ENCODE measurements at places on chromosomes 16 and 17.

- peak; percentile 15 for DNase-seq
Observed at GRCh38 chr17:9645851-9646545, 681 bp downstream of the USP43 start.

- no peak for DNase-seq
Observed at GRCh38 chr16:64919141-64919540, 202.7 kb downstream of the CDH11 start.

- no peak for DNase-seq
Observed at GRCh38 chr16:81415751-81416150, 28.9 kb upstream of the CMIP start.

GRCh38 chr17:353213-353837 lies 718 bp upstream of the RPH3AL start:
- no peak for DNase-seq

DNA sequence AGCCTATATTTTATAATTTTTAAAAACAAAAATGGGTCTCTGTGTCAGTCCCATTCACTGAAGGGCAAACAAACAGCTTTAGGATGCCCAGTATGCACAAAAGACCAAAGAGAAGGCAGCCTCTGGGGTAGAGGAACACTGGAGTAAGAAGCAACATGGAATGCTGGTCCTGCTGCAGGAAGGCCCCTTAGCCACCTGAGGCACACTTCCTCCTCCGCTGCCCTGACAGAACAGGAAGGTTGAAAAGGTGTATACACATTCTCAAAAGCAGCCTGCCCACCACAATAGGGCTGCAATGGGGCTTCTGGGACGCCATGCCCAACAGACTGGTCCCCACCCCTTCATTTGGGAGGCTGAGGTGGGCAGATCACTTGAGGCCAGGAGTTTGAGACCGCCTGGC lies 19.5 kb downstream of the TOM1L2 start:
- no peak for DNase-seq

GRCh38 chr16:81138831-81139557 lies 42.8 kb upstream of the GCSH start:
- DNase-seq, result no peak

DNA sequence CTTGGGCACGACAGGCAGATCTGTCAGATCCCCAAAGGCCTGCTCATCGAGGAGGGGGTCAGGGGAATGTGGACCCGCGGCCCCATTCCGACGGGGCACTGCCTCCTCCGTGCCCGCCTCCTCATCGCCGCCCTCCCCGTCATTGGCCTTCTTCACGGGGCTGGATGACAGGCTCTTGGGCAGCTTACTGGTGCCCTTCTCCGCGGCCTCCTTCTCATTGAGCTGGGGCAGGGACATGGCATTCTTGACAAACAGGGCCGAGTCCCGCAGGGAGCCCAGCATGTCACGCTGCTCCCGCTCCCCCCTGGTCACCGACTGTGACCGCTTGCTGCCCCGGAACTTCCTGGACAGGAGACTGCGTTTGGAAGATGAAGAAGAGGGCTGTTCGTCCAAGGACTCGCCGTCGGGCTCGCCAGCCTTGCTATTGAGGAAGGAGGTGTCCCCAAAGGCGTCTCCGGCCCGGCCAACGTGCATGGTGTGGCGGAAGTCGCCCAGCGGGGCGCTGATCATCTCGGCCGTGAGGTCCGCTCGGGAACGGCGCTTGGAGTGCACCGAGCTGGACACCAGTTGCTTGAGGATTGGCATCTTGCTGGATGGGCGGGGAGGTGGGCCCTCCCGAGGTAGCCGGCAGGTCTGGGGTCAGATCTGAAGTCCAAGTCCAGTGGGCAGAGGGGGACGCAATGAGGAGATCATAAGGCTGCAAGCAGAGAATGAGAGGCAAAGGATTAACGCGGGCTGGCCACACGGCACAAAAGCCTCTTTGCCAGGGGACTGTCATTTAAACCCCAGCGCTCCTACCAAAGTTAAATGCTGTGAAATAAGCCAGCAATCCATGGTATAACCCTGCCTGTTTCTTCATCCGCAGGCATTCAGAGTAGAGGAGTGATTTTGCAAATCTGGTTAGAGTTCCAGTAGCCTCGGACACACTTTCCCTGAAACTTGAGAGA lies 24.5 kb upstream of the CPSF4L start:
- no peak for DNase-seq

DNA sequence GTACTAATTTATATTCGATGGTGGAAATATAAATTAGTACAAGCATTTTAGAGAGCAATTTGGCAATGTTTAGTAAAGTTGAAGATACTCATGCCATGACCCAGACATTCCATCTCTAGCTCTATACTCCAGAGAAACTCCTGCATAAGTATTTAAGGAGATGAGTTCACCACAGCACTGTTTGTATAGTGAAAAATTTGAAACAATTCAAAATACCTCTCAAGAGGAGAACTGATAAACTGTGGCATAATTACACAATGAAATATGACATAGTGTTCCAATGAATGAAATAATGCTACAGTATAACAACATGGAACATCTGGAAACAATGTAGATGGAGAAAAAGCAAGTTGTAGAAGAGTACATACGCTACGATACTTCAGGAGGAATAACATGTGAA lies 48.6 kb upstream of the IRX3 start:
- DNase-seq, result no peak

DNA sequence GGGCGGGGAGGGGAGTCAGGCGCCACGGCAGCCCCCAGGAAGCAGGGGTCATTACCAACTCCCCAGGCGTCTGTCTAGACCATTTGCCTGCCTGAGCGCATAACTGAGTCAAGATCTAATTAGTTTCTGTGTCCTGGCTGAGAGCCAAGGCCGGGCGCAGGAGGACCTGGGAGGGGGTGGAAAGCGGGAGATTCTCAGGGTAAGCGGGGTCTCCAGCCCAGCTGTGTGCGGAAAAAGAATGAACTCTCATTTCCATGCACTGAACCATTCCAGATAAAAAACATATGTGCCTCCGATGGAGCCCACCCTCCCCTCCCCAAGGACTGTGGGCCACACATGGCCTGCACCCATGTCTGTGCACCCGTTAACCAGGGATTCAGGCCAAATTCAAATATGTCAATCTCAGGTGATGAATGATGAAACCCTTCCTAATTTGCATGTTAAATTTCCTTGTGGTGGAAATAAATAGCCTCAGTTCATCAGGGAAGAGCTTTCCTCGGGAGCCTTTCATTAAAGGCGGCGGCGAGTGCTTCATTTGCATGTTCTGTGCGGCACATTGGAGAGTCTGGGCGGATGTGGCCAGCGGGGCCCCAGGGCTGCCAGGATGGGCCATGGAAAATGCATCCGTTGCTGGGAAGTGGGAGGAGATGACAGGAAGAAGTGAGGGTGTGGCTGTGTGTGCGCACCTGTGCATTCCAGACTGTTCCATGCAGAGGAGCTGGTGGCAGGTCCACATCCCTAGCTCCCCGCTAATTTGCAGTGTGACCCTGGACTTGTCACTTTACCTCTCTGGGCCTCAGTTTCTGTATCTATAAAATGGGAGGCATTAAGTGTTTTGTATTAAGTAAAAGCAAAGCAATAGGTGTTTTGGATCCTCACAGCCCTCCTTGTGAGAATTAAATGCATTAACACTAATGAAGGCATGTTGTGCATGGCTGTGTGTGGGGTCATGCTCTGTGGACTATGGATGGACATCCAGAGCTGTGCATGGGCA lies 151.1 kb downstream of the SDK2 start:
- peak; percentile 40 for DNase-seq

DNA sequence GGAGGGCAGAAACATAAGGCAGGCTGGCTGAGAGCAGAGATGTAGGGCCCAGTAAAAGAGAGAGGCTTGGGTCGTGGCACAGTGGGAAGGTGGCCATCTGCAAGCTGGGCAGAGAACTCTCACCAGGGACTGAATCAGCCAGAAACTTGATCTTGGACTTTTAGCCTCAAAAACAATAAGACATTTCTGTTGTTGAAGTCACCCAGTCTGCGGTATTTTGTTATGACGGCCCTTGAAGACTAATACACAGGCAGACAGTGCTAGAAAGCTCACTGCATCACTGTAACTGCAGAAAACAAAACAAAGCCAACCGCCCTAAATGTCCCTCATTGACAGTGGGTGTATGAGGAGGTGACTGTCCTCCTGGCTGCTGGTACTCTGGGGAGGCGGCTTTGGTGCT lies 3.9 kb upstream of the JPH3 start:
- DNase-seq, result no peak

GRCh38 chr17:13884347-13884746 lies 185.0 kb upstream of the COX10 start:
- DNase-seq, result no peak

- no peak for DNase-seq
Observed at GRCh38 chr16:50712956-50713355, 19.6 kb downstream of the NOD2 start.

GRCh38 chr17:48416971-48417370 lies 13.0 kb downstream of the SKAP1 start:
- no peak for DNase-seq

DNA sequence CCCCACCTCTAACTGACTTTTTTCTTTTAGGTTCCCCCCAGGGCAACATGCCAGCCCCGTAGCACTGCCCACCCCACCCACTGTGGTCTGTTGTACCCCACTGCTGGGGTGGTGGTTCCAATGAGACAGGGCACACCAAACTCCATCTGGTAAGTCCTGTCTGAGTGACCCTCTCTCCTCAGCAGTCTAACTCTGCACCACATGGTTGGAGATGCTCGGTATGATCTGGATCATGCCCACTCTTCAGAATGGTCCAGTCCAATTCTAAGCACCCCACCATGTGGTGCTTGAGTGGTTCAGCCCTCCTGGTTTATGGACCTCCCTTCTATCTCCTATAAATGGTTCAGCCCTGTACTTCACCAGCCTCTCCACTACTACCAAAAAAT lies 5.9 kb downstream of the KDM6B start:
- DNase-seq, result no peak

DNA sequence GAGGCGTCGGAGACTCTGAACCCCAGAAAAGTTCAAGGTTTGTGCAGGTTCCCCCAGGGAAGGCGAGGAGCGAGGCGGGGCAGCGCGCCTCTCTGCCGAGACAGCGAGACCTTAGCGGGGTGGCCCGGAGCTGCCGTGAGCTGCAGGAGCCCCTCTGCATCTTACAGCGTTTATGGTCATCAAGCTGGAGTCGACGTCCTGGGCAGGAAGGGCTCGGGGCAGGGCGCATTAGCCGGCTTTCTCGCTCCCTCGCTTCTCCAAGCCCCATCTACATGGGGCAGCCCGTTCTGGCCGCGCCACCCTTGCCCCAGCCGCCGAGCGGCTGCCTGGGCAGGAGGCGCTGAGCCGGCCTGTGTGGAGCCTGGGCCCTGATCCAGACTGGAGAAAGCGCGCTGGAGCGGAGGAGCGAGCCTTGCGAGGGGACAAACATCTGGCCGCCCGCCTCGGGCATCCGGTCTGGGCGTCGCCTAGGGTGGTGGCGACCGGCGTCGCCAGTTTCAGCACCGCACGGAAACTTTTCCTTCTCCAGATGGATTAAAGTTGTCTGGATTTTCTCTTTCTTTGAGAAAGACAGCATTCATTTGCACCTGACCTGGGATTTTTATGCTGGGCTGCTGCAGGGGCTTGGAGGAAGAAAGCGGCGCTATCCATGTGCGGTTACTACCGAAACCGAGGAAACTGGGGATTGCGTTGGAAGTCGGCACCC lies 750 bp downstream of the TMEM132E start:
- DNase-seq, result peak; percentile 36

GRCh38 chr17:48641541-48642058 lies 15.4 kb upstream of the HOXB9 start:
- DNase-seq, result no peak

GRCh38 chr16:70418274-70418992 lies 20.5 kb downstream of the ST3GAL2 start:
- no peak for DNase-seq

Data from NCI-H2029 (cell line).